Activated naive CD4-positive, alpha-beta T cell treated with anti-CD3 and anti-CD28 coated beads for 36 hours (primary cell): ENCODE measurements at places on chromosomes 2 and 18. TPM values are rescaled to one million over a fixed set of nuclear protein-coding genes. Genes with fewer than 3 reads are reported as not detected.

DNA sequence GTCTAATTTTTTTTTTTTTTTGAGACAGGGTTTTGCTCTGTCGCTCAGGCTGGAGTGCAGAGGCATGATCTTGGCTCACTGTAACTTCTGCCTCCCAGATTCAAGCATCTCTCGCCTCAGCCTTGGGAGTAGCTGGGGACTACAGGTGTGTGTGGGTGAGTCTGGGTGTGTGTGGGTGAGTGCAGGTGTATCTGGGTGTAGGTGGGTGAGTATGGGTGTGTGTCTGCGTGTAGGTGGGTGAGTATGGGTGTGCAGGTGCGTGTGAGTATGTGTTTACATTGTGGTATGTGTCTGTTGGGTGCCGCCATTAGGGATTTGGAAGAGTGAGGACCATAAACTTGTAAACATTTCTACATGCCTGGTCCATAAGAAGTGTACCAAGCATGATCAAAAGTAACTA is 1.5 kb upstream of the RAB6C start:
- DNase-seq: no peak

GRCh38 chr18:79512461-79513380 is 117.0 kb downstream of the NFATC1 start:
- DNase-seq: peak; percentile 3

- no peak for DNase-seq
Observed at GRCh38 chr2:71129902-71130151, 202 bp downstream of the MCEE start.

OSBPL6 gene
- 1.9 TPM for total RNA-seq

CD8B2 gene
- 0.10 TPM for total RNA-seq
